Immature natural killer cell (primary cell): ENCODE measurements at places on chromosomes 1 and 21. TPM values are rescaled to one million over a fixed set of nuclear protein-coding genes. Genes with fewer than 3 reads are reported as not detected.
A peak's percentile ranks its signal among the peaks of the same experiment; 100 is the strongest.

GRCh38 chr1:204363335-204364114, 3.8 kb upstream of the PLEKHA6 start:
- peak; percentile 69 for DNase-seq
- H3K27ac ChIP-seq: peak overlapping the region; percentile 32
- H3K4me3 ChIP-seq: peak overlapping the region; percentile 41
- peaks cover 4% of the 10 kb centered on the region for H3K27me3 ChIP-seq

GRCh38 chr1:232340446-232340845, 289.5 kb downstream of the SIPA1L2 start:
- DNase-seq: no peak
- no peak overlapping the region for H3K27ac ChIP-seq
- H3K36me3 ChIP-seq: no peaks in the 10 kb centered on the region
- no peak overlapping the region for H3K4me3 ChIP-seq

GRCh38 chr21:8989721-8990325, 1531.6 kb upstream of the TPTE start:
- no peak for DNase-seq
- H3K4me3 ChIP-seq: no peak overlapping the region
- H3K27me3 ChIP-seq: peaks cover 19% of the 10 kb centered on the region
- no peak overlapping the region for H3K27ac ChIP-seq

The CFAP74 gene
- not detected for polyA plus RNA-seq

GRCh38 chr1:40855513-40855912, 6.7 kb downstream of the CITED4 start:
- peaks cover 2% of the 10 kb centered on the region for H3K27me3 ChIP-seq
- DNase-seq: no peak
- H3K4me3 ChIP-seq: no peak overlapping the region
- H3K27ac ChIP-seq: no peak overlapping the region
- no peaks in the 10 kb centered on the region for H3K4me1 ChIP-seq

DNA sequence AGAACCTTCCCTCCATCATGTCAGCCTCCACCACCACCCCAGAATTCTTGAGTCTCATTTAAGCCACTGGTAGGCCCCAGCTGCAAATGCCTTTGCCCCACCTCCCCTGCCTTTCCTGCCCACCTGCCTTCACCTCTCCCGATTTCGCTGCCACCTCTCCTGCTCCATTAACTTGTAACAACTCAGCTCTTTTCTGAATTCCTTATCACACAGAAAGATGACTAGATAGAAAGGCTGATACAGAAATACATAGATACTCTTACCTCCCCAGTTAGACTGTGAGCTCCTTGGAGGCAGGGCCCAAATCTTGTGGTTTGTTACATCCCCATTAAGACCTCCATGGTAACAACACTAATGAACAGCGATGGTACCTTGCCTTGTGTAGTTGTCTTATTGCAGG, 69.5 kb downstream of the ATP5PO start:
- H3K4me1 ChIP-seq: no peaks in the 10 kb centered on the region
- no peaks in the 10 kb centered on the region for H3K36me3 ChIP-seq
- H3K27ac ChIP-seq: no peak overlapping the region
- H3K27me3 ChIP-seq: peaks cover 8% of the 10 kb centered on the region
- H3K4me3 ChIP-seq: no peak overlapping the region

- H3K27ac ChIP-seq: no peak overlapping the region
- no peaks in the 10 kb centered on the region for H3K36me3 ChIP-seq
- peaks cover 2% of the 10 kb centered on the region for H3K27me3 ChIP-seq
- no peak overlapping the region for H3K4me3 ChIP-seq
Observed at GRCh38 chr1:163082971-163083370, 13.8 kb downstream of the RGS4 start.

DNA sequence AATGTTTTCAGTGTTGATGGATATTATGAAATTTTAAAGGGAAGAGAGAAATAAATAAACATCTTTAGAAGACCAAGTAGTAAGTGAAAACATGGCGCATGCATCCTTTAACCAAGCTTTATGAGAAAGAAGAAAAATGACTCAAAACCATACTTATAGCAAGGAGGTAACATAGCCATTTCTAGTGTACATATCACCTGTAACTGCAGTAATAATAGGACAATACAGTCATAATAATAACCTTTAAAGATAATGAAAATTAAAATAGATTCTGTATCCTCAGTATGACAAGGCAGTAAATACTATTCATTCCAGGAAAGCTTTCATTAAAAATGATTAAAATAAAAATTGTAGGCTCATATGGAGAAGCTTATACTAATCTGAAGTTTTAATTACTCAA, 141.2 kb downstream of the COL24A1 start:
- no peak overlapping the region for H3K4me3 ChIP-seq
- no peak for DNase-seq
- no peaks in the 10 kb centered on the region for H3K27me3 ChIP-seq
- no peaks in the 10 kb centered on the region for H3K36me3 ChIP-seq
- no peak overlapping the region for H3K27ac ChIP-seq

DNA sequence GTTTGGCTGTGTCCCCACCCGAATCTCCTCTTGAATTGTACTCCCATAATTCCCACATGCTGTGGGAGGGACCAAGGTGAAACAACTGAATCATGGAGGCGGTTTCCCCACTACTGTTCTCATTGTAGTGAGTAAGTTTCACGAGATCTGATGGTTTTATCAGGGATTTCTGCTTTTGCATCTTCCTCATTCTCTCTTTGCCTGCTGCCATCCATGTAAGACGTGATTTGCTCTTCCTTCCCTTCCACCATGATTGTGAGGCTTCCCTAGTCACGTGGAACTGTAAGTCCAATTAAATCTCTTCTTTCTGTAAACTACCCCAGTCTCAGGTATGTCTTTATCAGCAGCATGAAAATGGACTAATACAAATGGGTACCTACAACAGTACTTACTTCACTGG, 73.5 kb downstream of the PIK3R3 start:
- H3K27ac ChIP-seq: no peak overlapping the region
- peaks cover 30% of the 10 kb centered on the region for H3K36me3 ChIP-seq
- H3K4me1 ChIP-seq: peaks cover 10% of the 10 kb centered on the region

The CYB5RL gene
- polyA plus RNA-seq: 3.3 TPM

- no peak overlapping the region for H3K4me3 ChIP-seq
- DNase-seq: no peak
- H3K27ac ChIP-seq: no peak overlapping the region
- peaks cover 4% of the 10 kb centered on the region for H3K27me3 ChIP-seq
- no peaks in the 10 kb centered on the region for H3K36me3 ChIP-seq
Observed at GRCh38 chr21:43859747-43860214, 5.2 kb upstream of the AGPAT3 start.
